Uterus (tissue), 4 donors: ENCODE measurements at places on chromosomes 1 and 21. TPM values are rescaled to one million over a fixed set of nuclear protein-coding genes. Genes with fewer than 3 reads are reported as not detected.

The CLCA1 gene
- 0.21 TPM for total RNA-seq

The OR10Z1 gene
- total RNA-seq = not detected

The NBPF6 gene
- total RNA-seq = not detected

GRCh38 chr21:37737507-37737906 is 178.8 kb downstream of the KCNJ6 start:
- no peak for DNase-seq

- DNase-seq = no peak
Observed at GRCh38 chr21:24217151-24217550, 1390.1 kb downstream of the MRPL39 start.

GRCh38 chr1:115251856-115252255 is 86.2 kb downstream of the NGF start:
- DNase-seq = peak; percentile 34

DNA sequence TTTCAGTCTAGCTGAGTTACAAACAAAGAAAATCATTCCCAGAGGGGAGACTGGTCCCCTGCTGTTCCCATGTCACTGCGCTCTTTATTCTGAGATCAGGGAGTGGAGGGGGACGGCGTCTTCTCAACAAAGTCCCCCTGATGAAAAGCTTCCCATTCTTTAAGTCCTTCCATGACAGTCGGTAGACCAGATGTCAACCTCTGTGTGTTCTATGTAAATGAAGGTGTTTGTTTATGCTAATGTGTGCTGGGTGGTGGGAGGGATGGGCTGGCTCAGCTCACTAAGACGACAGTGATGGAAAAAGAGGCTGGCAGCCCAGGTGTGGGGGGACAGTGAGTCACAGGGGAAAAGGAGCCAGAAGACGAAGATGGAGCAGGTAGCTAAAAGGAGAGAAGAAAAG is 148.2 kb upstream of the KLHDC7A start:
- DNase-seq = no peak

DNA sequence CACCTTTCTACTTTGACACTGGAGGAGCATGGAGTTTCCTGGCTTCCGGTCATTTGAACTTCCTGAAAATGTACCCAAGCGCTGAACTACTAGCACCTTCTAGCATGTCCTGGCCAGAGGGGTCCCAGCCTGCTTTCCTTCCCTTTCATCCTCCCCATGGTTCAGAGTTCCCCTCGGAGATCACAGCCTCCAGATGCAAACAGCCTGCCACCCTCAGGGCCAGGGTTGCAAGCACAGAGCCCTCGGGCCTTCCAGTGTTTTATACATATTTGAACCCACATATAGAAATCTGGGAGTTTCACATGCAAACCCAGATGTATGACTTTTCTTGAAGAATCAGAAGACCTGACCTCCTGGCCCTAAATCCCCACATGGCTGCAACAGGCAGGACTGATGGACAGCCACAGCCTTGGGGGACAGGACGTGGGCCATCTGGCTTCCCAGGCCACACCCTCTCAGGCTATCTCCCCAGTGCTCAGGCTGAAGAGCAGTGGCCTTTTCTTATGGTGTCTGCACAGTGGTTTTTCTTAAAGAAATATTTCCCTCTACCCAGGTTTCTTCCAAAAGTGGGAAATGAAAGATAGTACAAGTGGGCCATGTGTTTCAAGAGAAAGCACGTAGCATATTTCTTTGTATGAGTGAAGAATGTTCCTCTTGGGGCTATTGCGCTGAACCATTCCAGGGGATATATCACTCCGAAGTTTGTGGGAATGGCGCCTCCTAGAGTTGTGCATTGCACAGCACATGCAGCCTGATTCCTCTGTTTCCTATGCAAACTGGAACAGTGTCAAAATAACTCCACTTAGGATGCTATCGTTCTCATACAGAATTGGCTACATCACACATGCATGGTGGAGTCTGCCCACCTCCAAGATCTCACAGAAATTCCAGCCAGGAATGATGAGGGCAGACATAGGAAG is 232.0 kb upstream of the VAMP3 start:
- no peak for DNase-seq

DNA sequence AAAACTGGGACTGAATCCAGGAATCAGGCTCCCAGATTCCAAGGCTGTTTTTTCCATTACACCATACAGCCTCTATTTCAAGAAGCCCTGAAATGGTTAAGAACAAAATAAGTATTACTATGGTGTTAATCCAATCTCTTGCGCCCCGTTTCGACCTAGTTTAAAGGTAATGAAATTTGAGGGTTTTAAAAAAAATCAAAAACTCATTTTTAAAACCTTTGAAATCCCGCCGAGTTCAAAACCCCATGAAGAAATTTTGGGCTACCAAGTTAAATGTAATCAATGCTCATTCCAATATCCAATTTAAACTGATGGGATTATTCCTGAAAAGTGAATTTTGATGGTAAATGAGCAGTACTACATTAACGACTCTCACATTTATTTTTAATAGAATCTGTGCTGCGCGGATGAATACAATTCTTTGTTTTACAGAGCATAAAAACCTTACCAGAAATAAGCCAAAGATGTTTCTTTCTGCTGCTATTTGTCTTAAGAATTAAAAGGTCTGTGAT is 767 bp upstream of the EGLN1 start:
- no peak for DNase-seq

GRCh38 chr1:240391660-240392260 is 220.2 kb downstream of the GREM2 start:
- no peak for DNase-seq

DNA sequence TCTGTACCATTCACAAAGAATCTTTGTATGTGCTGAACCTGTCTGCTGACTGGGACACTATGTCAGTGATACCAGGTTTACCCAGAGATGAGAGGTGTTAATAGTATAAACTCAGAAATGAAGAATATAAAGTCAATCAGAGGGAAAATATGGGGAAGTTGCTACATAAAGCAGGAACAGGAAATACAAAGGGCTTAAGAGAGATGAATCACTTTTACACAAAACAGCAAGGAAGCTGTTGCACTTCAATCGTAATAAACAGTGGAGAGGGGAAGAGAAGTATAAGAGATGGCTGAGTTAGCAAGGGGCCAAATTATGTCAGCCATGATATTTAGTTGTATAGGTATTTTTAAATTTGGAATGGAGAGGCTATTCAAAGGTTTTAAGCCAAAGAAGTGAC is 890.2 kb upstream of the NCAM2 start:
- DNase-seq = no peak

The EPS8L3 gene
- total RNA-seq = not detected

The DNASE2B gene
- total RNA-seq = not detected

DNA sequence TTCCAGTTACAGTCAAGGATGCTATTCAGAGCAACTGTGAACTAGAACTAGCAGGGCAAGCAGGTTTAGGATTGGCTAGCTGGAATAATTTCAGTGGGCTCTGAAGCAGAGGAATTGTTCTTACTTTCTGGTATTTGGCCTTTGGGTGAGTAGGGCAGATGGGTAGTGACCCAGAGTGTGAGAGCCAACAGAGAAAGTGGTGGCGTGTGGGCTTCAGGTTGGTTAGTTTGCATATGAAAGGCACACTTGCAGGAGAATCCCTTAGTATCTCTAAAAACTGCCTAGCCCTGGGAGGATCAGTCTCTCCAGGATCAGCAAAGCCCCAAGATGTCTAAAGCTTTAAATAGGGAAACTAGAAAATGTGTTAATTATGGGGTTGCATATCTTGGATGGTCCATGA is 67.6 kb upstream of the LRRC8B start:
- DNase-seq = no peak
